ENCODE measurements at places on chromosomes 6 and 20. TPM values are rescaled to one million over a fixed set of nuclear protein-coding genes. Genes with fewer than 3 reads are reported as not detected.

NAPB gene
- 2.8 TPM for polyA plus RNA-seq

TFAP2D gene
- not detected for polyA plus RNA-seq

FAM217B gene
- 3.9 TPM for polyA plus RNA-seq

FAM209B gene
- 0.32 TPM for polyA plus RNA-seq

DEFB124 gene
- polyA plus RNA-seq: not detected

MAFB gene
- polyA plus RNA-seq: 0.10 TPM

C20orf141 gene
- 0.91 TPM for polyA plus RNA-seq

LY6G6C gene
- not detected for polyA plus RNA-seq

Data from IMR-90 (cell line).